ENCODE measurements at places on chromosomes 6 and 20.

- DNase-seq: no peak
These were observed 359.4 kb downstream of the ADGRB3 start for GRCh38 chr6:68994521-68994920.

GRCh38 chr6:113809826-113810225, 47.3 kb upstream of the MARCKS start:
- no peak for DNase-seq

- DNase-seq: no peak
These were observed 209.2 kb downstream of the ANKRD60 start for GRCh38 chr20:58019027-58019849.

DNA sequence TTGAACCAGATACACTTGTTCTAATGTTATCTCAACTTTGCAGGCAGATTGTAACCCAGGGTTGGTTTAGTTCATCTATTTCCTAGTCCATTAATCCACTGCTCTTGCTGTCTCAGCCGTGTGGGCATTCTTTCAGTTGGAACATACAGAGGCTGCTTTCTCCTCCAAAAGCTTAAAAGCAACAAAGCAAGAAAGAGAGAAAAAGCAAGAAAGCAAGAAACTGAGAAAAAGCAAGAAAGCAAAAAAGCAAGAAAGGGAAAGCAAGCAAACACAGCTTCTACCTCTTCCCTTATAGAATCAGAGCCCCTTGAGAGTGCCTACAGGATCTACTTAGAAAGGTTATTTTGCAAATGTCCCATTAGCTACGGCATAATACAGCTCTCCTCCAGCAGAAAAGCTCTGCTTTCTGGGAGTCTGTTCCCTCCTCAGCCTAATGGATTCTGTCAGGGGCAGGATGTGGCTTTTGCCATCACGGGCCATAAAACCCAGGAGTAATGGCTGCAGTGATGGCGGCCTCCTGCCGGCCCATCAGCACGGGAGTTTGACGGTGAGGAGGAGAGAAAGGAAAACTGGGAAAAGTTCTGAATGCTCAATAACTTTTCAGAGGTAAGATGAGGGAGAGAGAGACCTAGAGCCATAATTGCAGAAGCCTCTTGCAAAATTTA, 156.8 kb upstream of the JARID2 start:
- no peak for DNase-seq

DNA sequence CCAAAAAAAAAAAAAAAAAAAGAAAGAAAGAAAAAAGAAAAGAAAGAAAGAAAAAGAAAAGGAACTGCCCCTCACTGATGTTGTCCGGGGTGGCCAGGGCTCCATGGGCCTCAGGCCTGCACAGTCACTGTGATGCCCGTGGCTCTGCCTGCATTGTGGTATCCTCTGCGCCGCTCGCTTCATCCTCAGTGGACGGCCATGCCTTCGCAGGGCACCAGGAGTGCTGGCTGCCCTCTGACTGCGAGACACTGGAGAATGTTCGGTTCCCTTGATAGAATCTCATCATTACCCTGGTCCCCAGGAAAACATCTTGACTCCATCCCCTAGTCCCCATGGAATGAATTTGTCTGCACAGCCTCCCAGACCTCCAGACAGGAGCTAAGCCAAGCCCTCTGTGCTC, 61.7 kb downstream of the TMEM242 start:
- no peak for DNase-seq

GRCh38 chr20:4848041-4848440, 126.3 kb downstream of the PRND start:
- DNase-seq: no peak

GRCh38 chr20:63132715-63133471, 83.0 kb downstream of the YTHDF1 start:
- DNase-seq: no peak

DNA sequence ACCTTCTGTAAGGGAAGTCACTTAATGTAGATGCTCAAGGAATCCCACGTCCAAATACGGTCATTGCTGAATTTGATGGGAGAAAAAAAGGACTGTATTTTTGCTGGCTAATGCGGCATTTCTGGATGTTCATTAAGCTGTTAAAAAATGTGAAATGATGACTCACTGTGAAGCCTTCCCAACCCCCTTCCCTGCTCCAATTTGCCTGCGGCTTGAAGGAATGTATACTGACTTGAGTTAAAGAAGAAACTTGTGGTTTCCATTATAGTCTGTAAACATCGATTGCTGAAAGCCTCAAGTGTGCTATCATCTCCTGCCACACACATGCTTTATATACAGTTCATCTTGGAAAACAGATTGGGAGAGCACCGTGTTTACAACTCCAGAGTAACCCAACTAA, 249.1 kb upstream of the JAG1 start:
- no peak for DNase-seq

GRCh38 chr6:13478525-13478966, 8.9 kb downstream of the GFOD1 start:
- DNase-seq: no peak

DNA sequence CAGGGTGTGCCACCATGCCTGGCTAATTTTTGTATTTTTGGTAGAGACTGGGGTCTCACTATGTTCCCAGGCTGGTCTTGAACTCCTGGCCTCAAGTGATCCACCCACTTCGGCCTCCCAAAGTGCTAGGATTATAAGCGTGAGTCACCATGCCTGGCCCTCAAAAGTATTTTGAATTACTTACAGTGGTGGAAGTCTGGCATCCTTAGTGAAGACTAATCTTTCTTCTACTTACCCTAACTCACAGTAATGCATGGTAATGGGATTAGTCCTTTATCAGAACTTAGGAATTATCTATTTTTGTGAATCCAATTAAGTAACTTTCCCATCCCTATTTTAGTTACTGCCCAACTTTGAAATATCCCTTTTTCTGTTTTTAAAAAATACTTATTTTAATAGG, 3.9 kb downstream of the RWDD1 start:
- no peak for DNase-seq

DNA sequence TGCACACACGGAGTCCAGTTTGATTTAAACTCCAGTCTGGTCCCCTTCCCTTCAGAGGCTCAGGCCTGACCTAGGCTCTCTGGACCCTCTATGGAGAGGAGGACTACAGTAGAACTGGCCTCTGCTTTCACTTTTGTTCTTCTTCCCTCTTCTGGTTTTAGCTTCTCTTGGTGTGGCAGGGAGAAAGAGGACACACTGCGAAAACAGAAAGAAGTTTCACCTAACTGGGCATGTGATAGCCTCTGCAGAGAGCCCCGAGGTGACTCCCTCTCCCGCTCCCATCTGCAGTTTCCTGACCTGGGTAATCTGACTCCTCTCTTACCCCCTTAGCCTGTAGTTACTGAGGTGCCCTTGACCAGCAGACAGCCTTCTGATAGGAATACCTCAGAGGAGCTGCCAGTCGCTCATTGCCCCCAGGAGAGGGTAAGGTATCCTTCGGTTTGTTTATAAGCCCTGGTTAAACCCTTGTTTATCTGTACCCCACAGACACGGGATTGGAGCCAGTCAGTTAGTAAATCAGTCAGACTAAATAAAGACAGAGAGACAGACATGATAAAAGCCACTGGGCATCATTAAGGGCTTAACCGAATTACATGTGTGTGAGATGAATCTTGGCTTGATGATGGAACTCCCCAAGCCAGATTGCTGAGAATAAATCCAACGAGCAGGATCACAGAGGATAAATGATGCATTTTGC, 12.0 kb upstream of the DTNBP1 start:
- DNase-seq: no peak

- no peak for DNase-seq
These were observed 14.5 kb downstream of the SS18L1 start for GRCh38 chr20:62158088-62158400.

- no peak for DNase-seq
These were observed 6.6 kb upstream of the SLC17A3 start for GRCh38 chr6:25880601-25881000.

Measured in NCI-H1694 (cell line).